Right renal pelvis (tissue), 4 donors: ENCODE measurements at places on chromosomes 2 and 18.

GRCh38 chr2:216967889-216968288 is 108.0 kb upstream of the TNP1 start:
- DNase-seq, result no peak

DNA sequence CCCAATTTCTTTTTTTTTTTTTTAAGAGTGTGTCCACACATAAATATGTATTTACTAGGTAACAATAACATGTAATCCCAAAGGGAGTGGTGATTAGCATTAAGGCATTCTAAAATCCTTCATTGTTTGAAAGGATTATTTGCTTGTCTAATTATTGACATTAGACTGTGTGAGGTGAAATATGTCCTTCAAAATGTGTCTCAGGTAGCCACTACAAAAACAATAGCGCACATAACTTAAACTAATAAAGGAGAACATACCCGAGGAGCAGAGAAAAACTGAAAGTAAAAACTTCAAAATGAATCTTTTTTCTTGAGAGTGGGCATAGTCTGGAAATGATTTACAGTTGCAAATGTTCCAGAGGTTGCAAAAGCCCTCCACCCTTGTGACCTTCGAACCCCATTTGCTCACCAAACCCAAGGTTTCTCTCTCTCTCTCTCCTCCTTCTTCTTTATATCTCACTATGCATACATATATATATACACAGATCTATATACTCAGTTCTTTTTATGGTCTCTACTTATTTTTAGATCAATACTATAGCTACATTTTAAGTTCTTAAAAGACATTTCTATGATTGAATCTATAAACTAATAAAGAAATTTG is 24.4 kb upstream of the FRZB start:
- DNase-seq, result no peak

GRCh38 chr2:36798724-36799123 is 102.2 kb downstream of the VIT start:
- DNase-seq, result no peak

DNA sequence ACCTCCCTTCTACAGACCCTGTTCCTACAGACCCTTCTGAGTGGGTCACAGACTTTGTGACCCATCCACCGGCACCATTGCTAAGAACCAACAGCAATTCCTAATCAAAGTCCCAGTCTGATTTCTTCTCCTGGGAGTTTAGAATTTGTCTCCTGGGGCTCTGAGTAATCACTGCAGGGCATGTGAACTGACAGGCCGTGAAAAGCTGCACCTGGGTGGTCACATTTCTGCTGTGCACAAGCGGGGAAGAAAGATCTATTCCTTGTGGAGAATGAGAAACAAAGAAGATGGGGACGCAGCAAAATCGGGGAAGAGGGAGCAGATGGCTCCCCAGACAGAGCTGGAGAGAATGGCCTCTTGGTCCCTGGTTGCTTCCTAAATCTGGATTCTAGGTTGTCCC is 151.0 kb downstream of the ARL4C start:
- no peak for DNase-seq

DNA sequence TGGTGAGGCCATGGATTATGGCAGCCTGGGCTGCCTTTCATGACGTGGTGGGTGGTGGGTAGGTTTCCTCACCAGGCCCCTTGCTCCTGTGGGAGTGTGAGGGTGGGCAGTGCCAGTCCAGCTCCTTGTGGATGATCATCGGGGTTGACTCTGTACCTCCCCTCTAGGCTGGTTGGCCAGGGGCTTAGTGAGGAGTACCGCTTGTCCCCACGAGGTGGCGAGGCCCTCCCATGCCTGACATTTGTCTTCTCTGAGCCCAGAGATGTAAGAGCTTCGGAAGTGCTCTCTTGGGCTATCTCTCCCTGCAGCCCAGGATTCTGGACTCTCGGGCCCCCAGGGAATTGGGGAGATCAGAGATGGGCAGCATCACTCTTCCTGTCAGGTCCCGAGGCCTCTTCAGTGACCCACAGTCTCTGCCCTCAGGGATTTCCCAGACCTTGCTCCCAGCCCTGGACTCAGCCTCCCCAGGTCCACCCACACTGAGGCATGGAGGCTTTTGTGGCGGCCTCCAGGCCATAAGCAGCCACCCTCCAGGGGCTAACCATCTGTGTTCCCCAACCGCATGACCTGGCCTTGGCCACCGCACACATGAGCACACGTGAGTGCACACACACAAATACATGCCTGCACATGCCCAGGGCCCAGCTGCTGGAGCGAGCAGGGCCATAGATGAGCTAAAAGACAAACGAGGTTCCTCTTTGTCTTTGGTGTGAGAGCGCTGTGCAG is 6.5 kb downstream of the SPR start:
- DNase-seq, result no peak
